ENCODE measurements at places on chromosomes 5 and 9.

GRCh38 chr9:127117801-127118200 lies 4.6 kb downstream of the ANGPTL2 start:
- no peak for DNase-seq

DNA sequence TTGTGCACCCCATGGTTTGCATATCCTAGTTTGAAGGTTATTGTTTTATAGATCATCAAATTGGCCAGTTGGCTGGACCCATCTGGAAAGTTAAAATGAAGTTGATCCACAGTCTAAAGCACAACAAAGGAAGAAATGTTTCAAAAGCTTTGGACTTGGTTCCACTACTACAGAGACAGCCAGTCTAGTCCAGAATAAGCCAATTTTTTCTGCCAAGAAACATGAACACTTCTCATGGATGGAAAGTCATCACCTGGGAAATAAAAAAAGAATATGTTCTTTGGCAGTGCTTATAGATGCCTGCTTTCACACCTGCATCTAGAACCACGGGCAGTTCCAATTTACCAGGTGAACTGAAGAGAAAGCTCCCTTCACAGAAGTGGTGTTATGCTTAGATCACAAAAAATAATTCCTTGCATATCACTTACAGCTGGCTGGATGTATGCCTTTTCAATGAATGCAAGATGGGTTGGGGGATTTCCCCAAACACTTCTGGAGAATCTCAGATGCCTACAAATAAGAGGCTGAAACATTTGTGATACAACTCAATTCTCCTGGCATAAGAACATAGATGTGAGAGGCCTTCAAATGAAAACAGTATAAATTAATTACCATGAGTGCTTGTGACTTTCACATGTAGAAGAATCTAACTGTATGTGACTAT lies 26.9 kb downstream of the C9 start:
- no peak for DNase-seq

DNA sequence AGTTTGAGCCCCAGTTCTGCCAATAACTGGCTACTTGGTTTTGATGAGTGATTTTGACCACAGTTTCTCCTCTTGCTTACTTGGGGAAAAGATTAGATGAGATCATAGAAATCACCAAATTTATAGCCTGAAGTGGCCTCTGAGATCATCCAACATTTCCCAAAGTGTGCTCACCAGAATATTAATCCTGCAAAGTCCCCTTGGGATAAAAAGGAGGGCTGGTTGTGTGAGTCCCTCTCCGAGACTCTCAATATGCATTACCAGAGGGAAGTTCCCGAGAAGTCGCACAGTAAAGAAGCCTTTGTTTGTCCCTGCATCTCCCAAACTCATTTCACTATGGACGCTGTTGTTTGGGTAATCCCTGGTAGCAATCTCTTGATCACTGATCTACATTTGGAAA lies 88.4 kb upstream of the ADRA1B start:
- DNase-seq: no peak

DNA sequence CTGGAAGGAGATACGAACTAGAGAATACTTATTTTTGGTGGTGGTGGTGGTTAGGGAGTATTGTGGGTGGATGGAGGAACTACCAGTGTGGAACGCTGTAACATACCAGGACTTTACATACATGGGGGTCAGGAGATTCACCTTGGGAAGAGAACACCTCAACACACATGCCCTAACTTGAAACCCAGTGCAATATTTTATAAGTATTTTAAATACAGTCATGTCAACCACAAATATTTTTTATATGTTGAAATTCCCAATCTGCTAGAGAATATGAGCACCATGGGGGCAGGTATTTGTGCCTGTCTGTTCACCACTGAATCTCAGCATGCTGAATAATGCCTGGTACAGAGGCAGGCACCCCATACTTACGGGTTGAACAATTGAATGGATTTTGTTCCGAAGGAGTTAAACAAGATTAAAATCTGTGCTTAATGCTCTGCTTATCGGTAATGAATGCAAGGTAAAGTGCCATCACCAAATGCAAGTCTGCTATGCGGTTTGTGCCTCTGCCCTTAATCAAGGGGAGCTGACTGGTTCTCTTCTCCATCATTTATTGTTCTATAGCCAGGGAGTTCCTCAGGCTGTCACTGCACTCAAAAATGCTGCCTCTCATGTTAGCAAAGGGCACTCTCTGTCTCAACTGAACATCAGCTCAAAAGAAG lies 65.3 kb downstream of the RASEF start:
- no peak for DNase-seq

GRCh38 chr5:179256328-179257175 lies 88.7 kb downstream of the ADAMTS2 start:
- DNase-seq: no peak

DNA sequence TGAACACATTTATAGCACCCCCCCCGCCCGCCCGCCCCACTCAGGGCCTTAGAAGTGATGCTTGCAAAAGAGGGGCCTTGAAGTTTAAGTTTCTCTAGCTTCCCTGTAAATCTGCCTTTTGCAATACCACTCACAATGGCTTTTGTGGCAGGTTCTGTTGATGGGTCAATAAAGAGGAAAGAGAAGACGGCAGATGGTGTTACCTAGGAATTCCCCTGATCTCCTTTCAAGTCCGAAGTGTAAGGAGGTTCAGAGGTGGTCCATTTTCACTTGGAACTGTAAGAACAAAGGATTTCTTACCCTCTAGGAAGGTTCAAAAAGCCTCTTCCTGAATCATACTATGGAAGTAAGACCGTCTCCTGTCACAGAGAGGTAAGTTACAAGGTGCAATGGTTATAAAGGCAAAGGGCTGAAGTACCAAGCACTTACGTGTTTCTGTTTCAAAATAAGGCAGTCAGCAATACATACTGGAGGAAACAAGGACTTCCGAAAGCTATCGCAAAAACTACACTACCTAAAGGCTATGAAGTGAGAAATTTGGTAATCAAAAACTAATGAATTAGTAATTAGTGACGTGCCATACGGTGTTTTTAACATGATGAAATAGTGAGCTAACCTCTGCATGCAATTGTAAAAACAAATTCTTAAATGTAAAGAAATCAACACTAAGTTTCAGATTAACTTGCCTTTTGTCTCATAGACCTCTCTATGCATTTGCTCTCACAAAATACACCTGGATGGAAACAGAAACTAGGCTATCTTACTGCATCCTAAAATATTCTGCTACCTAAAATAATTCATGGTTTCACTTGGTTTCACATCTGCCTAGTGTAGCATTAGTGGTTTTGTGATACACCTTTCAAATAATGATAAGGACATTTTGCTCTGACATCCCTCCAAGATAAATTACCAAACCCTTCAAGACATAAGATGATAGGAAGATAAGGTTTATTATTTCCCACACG lies 589.4 kb upstream of the FAM174A start:
- no peak for DNase-seq

- no peak for DNase-seq
Measured at GRCh38 chr5:83035373-83036100, 41.7 kb downstream of the TMEM167A start.

DNA sequence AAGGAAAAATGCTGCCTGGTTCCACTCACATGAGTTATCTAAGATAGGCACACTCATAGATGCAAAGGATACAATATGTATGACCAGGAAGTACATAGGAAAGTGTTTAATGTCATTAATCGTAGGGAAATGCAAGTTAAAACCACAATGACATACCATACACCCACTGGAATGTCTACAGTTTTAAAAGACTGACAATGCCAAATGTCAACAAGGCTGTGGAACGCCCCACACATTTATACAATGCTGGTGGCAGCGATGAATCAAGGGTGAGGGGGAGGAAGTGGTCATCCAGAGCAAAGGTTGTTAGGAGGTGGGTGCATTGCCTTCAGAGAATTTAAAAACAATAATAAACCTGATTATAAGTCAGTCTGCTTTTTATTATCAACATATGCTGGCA lies 437.8 kb downstream of the ARHGEF28 start:
- no peak for DNase-seq

DNA sequence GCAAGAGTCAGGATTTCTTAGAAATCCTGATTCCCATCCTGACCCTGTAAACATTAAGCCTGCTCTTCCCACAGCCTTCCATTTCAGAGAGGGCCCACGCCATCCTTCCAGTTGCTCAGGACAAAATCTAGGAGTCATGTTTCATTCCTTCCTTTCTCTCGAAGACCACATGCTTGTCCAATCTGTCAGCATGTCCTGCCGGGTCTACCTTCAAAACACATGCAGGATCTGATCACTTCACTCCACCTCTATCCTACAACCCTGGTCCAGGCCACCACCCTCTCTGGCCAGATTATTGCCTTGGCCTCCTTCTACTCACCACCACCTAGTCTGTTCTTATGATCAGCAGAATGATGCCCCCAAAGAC lies 79.8 kb downstream of the C5orf15 start:
- no peak for DNase-seq

Measured in effector CD4-positive, alpha-beta T cell (primary cell).